ENCODE measurements at places on chromosomes 16 and 17.

- no peak for DNase-seq
Measured at GRCh38 chr16:66512272-66513110, 37.4 kb downstream of the TK2 start.

- DNase-seq, result no peak
Measured at GRCh38 chr16:88967830-88968588, 9.0 kb downstream of the CBFA2T3 start.

DNA sequence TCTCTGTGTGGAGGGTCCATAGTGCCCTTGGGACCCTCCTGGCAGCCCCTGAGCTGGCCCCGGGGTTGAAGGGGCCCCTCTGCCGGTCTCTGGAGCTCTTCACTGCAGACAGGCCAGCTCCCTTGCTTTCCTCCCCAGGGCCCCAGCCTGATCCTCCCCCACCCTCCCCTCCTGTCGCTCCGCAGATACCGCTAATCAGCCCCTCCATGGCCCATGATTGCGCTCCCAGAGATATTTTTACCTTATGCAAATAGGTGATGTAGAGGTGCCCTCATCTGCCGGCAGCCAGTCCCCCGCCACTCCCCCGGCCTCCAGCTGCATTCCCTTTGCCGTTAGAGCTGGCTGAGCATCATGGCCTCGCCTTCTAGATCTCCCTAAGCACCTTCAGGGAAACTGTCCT lies 9.2 kb downstream of the MMP15 start:
- DNase-seq, result no peak

DNA sequence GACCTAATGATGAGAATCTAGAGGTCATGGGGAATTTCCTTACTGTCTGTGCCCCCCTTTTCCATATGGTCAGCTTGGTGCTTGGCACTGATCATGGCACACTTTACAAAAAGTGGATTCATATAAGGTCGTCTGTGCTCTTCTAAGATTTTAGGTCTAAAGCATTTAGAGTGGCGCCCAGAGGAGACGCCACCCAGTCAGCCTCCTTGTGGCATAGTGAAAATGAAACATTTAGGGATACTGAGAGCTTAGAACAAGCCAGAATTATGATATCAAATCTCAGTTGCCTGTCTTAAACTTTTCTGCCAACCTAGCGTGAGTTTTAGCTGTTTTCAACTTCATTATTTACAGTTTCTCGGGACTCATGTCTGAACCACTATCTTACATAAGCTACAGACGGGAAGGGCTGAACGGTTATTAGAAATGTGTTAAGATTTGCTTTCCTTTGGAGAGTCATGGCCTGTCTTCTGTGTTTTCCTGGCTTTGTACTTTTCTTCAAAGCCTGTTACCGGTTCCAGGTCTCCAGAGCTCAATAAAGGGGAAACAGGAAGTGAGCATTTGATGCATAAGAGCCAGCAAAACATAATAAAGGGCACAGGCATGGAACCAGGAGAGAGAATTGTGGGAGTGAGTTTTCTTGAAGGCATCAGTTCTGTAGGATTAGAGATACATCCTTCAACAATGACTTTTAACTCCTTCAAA lies 13.7 kb downstream of the ZNRF1 start:
- DNase-seq, result no peak

DNA sequence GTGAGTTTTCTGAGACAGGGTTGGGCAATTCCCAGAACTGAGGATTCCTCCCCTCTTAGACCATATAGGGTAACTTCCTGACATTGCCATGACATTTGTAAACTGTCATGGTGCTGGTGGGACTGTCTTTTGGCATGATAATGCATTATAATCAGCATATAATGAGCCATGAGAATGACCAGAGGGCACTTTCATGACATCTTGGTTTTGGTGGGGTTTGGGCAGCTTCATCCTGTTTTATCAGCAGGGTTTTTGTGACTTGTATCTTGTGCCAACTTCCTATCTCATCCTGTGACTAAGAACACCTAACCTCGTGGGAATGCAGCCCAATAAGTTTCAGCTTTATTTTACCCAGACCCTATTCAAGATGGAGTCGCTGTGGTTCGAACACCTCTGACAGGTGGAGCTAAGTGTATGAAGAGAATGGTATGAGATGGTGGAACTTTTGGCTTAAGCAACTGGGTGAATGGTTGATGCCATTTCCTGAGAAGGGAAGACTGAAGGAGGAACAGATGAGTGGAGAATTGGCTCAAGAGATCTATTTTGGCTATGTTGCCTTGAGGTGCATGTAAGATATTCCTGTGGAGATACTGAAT lies 217.3 kb downstream of the RAB11FIP4 start:
- DNase-seq, result no peak

DNA sequence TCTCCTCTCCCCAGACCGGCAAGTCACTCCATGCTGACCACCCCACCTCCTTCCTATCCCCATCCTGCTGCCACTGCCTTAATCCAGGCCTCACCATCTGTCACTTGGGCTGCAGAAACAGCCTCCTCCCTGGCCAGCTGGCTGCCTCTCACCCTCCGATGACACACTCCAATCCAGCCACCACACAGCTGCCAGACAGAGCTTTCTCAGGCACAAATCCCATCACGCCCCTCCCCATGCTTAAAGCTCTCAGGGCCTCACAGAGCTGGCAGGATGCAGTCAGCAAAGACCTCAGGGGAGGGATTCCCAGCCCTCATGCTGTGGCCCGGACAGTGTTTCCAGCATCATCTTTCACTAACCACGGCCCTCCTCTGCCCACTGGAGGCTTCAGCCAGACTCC lies 13.7 kb downstream of the CAMKK1 start:
- no peak for DNase-seq

DNA sequence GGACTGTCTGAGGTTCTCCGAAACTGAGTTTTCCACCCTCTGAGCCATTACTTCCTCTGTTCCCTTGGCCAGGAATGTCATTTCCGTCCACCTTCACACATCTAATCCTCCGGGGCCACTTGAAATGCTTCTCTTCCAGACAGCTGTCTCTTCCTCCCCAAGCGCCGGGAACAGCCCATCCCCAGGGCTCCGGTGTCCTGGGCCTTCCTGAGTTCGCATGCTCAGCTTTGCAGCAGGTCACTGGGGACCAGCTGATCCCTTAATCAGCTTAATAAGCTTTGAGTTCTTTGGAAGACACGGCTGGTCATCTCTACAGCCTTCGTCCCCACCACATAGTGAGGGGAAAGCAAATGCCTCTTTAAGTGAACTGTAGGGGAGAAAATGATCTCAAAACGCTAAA lies 123.4 kb downstream of the DYNLRB2 start:
- DNase-seq, result no peak

GRCh38 chr17:57928928-57929327 lies 26.3 kb downstream of the CUEDC1 start:
- no peak for DNase-seq

- DNase-seq, result no peak
Measured at GRCh38 chr17:3959295-3959899, 4.8 kb downstream of the ATP2A3 start.

DNA sequence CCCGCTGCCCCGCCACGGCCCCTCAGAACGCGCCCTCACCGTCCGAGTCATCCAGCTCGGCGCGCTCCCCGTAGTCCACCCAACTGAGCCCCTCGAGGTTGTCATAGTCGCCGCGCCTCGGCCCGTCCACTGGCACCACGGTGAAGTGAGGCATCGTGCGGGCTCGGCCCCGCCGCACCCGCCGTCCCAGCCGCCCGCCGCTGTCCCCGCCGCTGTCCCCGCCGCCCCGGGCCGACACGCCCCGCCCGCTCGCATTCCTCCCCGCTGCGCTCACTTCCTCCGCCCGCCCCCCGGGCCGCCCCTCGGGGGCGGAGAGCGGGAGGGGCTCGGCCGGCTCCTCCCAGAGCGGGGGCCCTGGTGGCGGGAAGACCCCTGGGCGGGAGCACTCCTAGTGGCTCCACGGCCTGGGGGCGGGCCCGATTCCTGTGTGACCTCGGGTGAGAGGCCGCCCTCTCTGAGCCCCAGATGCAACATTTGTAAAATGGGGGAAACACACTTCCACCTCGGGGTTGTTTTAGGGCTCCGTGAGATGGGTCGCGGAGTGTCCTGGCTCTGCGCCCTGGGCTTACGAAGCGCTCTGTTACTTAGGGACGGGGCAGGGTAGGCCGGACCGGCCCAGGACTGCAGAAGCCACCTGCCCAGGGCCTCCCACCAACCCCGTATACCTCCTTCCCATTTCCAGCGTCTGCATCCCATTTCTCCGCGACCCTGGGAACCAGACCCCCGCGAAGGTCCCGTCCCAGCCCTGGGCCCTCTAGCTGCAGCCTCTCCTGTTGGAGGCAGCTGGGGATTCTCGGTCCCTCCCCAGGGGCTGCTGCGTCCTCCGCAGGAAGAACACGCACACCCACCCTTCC lies at the start of gene SLC12A4:
Gene SLC12A4 (minus strand): TSS at position 238 of the 854 bp plus-strand sequence. CDS start 84 bp downstream, at position 154.
- DNase-seq, result no peak

Measured in epithelial cell of prostate (primary cell).